ENCODE measurements at places on chromosomes 5 and 9.

DNA sequence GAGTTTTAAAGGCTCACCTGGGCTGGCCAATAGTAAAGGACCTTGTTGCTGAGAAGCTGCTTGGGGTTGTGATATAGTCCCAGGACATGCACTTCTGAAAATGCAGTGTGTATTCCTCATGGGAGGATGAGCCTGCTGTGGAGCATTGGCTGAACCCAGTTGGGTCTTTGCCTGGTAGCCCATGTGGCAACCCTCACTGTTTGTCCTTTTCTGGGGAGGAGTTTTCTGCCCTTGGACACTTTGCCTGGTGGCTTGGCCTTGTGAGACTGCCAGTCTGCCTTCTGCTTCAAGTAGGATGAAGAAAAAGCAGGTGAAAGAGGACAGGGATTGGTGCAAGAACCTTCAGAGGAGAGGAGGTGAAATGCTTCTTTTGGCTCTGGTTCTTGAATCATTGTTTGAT, 4.0 kb downstream of the TENT4A start:
- no peak for DNase-seq

GRCh38 chr5:69368458-69369339, 621 bp downstream of the AK6 start:
- no peak for DNase-seq

- no peak for DNase-seq
Measured at GRCh38 chr5:170353011-170353761, 36.0 kb downstream of the KCNMB1 start.

DNA sequence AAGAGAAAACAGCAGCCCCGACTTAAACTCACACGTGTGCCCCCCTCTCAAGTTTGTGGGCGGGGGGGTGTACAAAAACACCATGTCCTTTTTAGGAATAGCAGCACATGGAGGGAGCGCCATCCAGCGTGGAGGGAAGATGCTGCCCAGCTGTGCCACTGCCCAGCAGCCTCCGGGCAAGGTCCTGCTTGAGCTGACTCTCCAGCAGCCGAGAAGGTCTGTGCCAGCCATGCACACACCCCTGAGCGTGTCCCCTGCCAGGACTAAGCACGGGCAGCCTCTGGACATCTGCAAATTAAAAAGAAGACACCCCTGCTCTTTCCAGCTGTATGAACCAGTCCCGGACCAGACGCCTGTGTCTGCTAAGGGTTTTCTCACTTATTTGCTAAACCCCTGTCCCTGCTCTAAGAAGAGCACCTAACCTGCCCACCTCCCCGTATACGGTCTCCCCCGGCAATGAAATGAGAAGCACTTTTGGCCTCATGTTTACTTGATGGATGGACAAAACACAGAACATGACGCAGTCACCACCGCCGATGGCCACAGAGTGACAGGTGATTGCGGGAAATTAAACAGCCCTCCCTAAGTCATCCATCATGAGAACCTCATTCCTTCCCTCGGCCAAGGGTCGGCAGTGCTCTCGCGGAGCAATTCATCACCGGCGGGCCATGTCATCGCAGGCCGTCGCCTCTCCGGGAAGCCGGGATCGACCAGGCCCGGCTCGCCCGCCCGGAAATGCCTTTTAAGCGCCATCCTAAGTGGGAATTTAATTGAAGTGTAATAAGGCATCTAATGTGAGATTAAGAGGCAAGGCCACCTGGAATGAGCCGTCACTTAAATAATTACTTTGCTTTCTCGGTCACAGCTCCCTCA, 96.9 kb downstream of the OLFM1 start:
- DNase-seq = no peak
